Frontal cortex (tissue), 4 donors: ENCODE measurements at places on chromosomes 16 and 17. TPM values are rescaled to one million over a fixed set of nuclear protein-coding genes. Genes with fewer than 3 reads are reported as not detected.

FNDC8 gene
- not detected for total RNA-seq

DNA sequence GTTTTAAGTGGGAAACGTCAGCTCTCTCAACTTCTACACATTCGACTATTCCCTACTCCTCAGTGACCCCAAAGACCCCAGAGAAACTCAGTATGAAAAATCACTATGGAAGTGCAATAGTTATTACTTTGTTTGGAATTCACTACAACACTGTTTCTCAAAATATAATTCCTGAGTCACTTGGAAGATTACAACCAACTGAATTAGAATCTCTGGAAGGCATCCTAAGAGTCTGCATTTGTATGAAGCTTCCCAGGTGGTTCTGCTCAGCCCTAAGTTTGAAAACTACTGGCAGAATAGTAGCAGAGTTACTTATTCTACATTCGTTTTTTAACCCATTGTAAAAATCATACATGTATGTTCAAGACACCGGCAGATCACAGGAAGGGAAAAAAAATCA, 525.6 kb downstream of the MAF start:
- no peak for DNase-seq

GRCh38 chr16:27365142-27366089, 36.6 kb upstream of the IL21R start:
- DNase-seq: no peak

TEKT3 gene
- 1.2 TPM for total RNA-seq

- no peak for DNase-seq
Measured at GRCh38 chr16:11907160-11907970, 8.4 kb downstream of the GSPT1 start.

GRCh38 chr17:19005789-19006430, 1.3 kb upstream of the FAM83G start:
- no peak for DNase-seq
